ENCODE measurements at places on chromosomes 13 and 19.
A peak's percentile ranks its signal among the peaks of the same experiment; 100 is the strongest.

DNA sequence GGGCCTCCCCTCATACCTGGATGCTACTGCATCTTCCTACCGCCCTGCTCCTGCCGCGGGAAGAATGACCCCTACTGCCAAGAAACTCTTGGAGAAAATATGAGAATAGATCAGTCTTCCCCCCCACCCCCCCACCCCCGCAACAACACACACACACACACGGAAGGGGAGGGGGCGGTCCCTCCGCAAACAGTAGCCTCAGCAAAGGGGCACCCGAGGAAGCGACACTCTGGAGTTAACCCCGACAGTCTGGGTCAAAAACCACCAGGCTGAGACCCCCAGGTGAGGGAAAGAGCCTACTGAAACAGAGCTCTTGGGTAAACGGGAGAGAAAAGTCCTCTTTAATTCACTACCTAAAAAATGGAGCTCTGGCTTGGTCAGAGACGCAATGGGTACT, 1.2 kb downstream of the MED26 start:
- DNase-seq: no peak

GRCh38 chr19:53808710-53809125, 15.4 kb downstream of the NLRP12 start:
- no peak for DNase-seq

DNA sequence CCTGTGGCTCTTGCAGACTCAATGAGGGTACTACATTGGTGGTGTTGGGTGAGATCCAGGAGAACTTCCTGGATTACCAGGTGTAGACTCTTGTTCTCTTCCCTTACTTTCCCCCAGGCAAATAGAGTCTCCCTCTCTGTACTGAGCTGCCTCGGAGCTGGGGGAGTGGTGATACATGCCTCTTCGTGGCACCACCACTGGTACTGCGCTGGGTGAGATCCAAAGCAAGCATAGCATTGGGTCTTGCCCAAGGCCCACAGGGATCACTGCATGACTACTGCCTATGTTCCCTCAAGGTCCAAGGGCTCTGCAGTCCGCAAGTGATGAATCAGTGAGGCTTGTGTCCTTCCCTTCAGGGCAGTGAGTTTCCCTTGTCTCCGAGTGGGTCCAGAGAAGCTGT, 81.6 kb downstream of the COG6 start:
- no peak for DNase-seq

- no peak for DNase-seq
Observed at GRCh38 chr13:75764251-75764925, 128.3 kb downstream of the LMO7 start.

- DNase-seq: no peak
Observed at GRCh38 chr13:110298505-110299282, 8.3 kb downstream of the COL4A1 start.

GRCh38 chr13:112042496-112042895, 24.5 kb upstream of the SOX1 start:
- DNase-seq: no peak

- no peak for DNase-seq
Observed at GRCh38 chr19:55495646-55496349, 7.6 kb downstream of the SSC5D start.

- DNase-seq: no peak
Observed at GRCh38 chr19:55434356-55434919, 8.7 kb downstream of the SHISA7 start.

- DNase-seq: no peak
Observed at GRCh38 chr13:80469105-80469852, 128.4 kb upstream of the SPRY2 start.

DNA sequence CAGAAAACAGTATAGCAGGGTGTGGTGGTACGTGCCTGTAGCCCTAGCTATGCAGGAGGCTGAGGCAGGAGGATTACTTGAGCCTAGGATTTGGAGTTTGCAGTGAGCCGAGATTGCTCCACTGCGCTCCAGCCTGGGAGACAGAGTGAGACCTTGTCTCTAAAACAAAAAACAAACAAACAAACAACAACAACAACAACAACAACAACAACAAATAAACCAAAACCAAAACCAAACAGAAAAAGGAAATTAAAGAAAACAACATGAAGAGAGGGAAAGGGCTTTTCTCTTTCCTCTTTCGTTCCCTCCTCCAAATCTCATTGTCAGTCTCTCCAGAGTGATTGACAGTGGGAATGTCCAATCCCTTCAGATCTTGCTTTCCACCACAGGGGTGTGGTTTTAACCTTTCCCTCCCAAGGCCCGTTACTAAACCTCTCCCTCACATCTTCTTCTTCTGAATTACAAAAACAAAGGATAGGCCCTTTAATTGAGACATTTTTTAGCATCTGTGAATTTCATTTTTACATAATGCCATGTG, 341.2 kb downstream of the HS6ST3 start:
- no peak for DNase-seq

DNA sequence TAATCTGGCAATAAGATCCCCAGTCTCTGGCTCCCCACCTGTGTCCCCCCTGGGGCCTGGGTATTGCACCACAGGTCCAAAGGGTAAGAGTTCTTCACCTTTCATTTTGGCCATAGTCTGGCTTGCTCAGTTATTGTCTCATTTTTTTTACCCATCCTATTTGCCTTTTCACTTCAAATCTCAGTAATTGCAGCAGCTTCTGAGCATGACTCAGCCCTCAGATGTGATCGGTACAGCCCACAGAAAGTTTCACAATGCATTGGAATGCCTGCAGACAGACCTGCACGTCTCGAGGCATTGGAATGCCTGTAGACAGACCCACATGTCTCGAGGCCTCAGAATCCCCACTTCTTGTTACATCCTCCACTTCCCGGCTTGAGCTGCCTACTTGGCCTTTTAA, 173.6 kb downstream of the NUFIP1 start:
- DNase-seq: no peak

GRCh38 chr13:66171920-66172319, 1058.2 kb downstream of the PCDH9 start:
- no peak for DNase-seq

- DNase-seq: no peak
Observed at GRCh38 chr19:50702871-50703829, 16.5 kb downstream of the SHANK1 start.

DNA sequence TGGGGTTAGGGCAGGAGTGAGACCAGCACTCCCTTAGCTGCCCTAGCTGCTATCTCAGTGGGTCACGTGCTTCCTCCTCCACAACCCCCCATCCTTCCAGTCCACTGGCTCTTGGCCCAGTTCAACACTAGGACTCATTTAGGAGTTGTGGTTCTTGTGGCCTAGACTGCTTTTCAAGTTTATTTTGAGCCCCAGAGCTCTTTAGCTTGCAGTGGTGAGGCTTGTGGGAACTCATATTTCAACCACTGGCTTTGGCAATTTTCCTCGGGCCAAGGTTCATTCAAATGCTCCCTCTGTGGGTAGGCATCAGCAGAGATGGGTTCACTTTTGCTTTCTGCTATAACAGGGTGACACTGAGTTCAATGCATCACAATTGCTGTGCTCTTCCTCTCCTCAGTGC, 436.2 kb upstream of the SLITRK5 start:
- no peak for DNase-seq

DNA sequence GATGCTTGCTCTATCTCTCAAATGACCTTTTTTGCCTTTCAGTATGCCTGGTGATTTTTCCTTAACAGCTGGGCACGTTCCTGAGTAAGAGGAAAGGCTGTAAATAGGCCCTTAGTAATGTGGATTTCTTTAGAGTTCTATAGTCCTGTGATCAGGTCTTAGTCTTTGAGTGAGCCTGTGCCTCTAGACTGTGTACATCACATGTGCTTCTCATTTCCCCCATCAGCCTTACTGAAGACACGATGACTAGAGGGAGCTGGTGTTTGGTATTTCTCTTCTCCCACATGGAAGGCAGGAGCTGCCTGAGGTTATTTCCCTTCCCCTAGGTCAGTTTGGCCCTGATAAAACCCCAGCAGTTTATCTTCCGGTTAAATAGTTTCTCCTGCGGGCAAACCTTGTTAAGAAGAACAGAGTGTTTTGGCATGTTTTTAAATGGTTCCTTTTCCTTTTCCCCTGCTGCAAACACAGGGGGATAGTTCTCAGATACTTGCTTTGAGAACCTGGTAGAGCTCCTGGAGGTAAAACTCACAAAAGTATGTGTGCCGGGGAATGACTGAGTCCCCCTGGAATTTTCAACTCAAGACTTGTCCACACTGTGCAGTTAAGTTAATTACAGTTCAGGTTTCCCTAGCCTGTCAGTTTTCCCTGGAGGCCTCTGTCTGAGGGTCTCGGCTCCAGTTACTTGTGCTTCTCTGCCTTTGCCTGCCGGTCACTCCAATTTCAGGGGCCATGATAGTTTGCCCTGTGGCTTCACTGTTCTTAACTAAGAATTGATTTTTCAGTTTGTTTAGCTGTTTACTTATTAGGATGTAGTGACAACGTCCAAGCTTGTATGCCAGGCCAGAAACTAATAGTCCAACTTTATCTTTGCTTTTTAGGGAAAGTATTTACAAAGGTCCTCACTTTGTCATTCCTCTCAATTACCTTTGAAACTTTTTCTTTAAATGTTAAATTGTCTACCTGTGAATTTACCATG, 94.4 kb downstream of the URI1 start:
- no peak for DNase-seq

DNA sequence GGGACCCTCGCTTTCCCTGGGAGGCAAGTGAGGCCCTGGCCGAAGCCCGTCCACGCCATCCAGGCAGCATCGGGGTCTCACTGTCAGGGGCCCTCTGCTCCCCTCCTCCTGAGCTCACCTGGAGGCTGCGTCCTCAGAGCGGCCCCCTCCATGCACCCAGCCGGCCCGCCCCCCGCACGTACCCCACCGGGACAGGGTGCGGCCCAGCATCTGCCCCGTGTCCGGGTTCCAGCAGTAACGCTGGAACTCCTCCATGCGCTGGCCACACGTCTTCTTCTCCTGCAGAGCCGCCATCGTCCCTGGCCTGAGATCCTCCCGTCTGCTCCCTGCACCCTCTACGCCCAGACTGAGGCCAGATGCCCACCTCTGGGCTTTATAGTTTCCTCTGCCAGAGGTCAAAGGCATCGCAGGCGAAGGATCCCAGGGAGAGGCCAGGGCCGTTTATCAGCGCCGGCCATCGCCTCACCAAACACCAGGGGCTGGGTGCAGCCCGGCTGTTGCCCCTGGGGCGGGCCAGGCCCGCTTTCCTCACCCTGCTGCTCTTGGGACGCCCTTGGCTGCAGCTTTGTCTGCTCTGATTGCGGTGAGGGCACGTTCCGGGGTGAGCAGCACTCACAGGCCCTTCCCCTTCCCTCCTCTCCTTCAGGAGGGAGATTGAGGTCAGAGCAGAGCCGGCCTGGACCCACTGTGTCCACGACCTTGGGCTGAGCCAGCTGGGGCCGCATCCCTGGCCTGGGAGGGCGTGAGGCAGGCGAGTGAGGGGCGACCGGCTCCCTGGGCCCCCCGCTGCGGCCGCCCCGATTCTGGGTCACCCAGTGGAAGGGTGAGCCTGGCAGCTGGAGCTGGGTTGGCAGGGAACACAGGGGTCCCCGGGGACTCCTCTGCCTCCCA, at the start of gene ATP4B:
ATP4B (minus strand) TSS at position 348 of the 891 bp plus-strand sequence; CDS start at position 294, 54 bp downstream.
- no peak for DNase-seq

DNA sequence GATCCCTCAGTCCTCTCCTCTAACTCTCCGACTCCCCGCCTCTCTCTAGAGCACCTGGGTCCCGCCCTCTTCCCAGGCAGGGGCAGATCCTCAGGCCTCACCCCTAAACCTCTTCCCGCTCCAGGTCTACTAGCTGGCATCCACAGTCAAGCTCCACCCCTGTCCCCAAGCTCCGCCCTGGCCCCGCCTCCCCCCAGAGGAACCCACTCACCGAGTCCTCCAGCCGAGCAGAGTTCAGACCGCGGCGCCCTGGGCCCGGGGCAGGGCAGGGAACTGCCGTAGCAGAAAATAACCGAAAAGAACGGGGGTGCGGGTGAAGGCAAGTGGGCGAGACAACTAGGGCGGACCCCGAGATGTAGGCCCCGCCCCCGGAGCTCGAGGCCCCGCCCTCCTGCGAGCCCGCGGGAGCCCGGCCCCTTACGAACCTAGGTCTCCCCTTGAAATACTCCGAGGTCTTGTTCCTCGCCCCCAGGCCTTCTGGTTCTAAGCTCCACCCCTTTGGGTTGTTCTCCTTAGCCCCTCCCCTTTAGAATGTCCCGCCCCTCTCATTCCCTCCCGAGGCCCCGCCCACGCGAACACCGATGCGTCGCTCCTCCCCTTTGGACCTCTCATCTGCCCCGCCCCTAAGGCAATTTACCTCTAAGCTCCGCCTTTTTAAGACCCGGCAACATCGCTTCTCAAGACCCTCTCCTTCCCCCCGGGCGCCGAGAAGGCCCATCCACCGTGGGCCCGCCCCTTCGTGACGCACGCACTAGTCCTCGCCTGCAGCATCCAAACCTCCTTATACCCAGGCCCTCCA, at the start of gene GGN:
GGN (minus strand) TSS at position 485 of the 799 bp plus-strand sequence. CDS start 773 bp downstream, outside the sequence.
- DNase-seq: peak; percentile 55

DNA sequence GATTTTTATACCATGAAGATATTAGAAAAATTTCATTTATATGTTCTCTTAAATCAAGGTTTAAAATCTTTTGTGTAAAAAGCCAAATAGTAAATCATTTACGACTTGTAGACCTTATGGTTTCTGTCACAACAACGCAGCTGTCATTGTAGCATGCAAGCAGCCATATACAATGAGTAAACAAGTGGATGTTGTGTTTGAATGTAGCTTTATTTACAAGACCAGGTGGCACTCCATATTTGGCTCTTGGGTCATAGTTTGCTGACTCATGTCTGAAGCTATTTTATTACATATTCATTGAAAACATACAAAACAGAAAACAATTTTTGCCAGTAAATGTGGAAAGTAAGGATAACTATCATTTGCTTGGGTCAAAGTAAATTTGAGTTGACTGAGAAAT, 930.8 kb downstream of the SLITRK5 start:
- no peak for DNase-seq

DNA sequence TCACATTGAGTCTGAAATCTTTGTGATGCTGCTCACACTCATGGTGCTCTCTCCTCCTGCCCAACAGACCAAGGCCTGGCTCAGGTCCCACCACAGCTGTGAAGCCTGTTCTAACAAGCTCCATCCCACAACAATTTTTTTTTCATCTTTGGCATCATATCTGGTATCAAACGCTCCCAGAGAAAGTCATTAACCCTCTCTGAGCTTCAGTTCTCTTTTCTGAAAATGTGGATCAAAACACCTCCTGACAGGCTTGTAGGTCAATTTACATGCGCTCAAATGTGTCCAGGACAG, 224.4 kb downstream of the LACC1 start:
- no peak for DNase-seq

- DNase-seq: no peak
Observed at GRCh38 chr19:33654840-33655508, 33.2 kb downstream of the CHST8 start.

DNA sequence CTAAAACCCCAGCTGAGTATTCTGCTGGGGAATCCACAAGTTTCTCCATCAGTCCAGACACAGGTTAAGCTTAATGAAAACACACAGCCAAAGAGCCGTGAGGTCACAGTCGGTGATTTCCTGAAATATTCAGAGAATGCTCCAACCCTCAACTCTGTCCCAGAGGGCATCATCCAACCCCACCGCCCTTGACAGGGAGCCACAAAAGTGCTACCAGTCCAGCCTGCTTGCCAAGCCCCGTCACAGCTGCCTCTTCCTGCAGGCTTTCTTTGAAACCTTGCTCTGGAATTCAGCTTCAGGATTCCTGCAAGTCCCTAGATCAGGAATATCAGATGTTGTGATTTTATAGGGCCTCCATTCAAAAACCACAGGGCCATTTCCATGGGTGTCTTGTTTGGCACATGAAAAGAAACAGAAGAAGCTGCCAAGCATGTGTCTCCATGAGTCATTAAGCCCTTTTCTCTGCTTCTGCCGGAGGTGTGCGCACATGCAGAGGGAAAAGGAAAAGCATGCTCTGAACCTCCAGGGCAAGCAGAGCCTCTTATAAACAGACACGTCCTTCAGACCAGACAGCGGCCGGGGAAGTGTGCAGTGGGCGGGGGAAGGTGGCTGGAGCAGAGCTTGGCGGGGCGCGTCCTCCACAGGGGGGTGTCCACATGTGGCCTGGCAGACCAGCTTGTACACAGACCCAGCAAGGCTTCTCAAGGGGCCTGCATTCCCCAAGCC, 164.7 kb downstream of the KATNAL1 start:
- DNase-seq: no peak

Data from stimulated activated CD4-positive, alpha-beta T cell treated with anti-CD3 and anti-CD28 coated beads, Interleukin-1b, Interleukin-23, amount 100 ng/mL, for 1 hour (primary cell).